ENCODE measurements at places on chromosomes 11 and 22. TPM values are rescaled to one million over a fixed set of nuclear protein-coding genes. Genes with fewer than 3 reads are reported as not detected.

NXPE1 gene
- total RNA-seq: not detected

CRYBB3 gene
- 1.4 TPM for total RNA-seq

CRYBA4 gene
- total RNA-seq: not detected

RAB39A gene
- 1.6 TPM for total RNA-seq

MGAT3 gene
- total RNA-seq: 104 TPM

CAPN5 gene
- 197 TPM for total RNA-seq

FOXR1 gene
- not detected for total RNA-seq

VWCE gene
- 0.81 TPM for total RNA-seq

NXPE4 gene
- total RNA-seq: not detected

ZNF280A gene
- not detected for total RNA-seq

LRRC56 gene
- total RNA-seq: 9.4 TPM

KRTAP5-10 gene
- total RNA-seq: not detected

MMP1 gene
- total RNA-seq: 99.4 TPM

GGTLC3 gene
- total RNA-seq: not detected

ASRGL1 gene
- total RNA-seq: 110 TPM

LIF gene
- total RNA-seq: 17.8 TPM

HPX gene
- total RNA-seq: 5.2 TPM

ABTB2 gene
- total RNA-seq: 9.8 TPM

NCR3LG1 gene
- 8.2 TPM for total RNA-seq

OR52A1 gene
- total RNA-seq: not detected

GRM5 gene
- 0.06 TPM for total RNA-seq

ARL2 gene
- 103 TPM for total RNA-seq

CAVIN3 gene
- 16.3 TPM for total RNA-seq

CEND1 gene
- total RNA-seq: 0.49 TPM

GVQW3 gene
- 3.0 TPM for total RNA-seq

EIF4G2 gene
- 1,058 TPM for total RNA-seq

OR4A5 gene
- not detected for total RNA-seq

CHADL gene
- total RNA-seq: 5.4 TPM

C11orf71 gene
- total RNA-seq: 12.3 TPM

MOGAT2 gene
- 1.4 TPM for total RNA-seq

TREH gene
- total RNA-seq: 23.0 TPM

TMEM191C gene
- 2.8 TPM for total RNA-seq

KIRREL3 gene
- 0.66 TPM for total RNA-seq

EPS8L2 gene
- 228 TPM for total RNA-seq
